Chondrocyte (in vitro differentiated cells): ENCODE measurements at places on chromosomes 1 and 21.

DNA sequence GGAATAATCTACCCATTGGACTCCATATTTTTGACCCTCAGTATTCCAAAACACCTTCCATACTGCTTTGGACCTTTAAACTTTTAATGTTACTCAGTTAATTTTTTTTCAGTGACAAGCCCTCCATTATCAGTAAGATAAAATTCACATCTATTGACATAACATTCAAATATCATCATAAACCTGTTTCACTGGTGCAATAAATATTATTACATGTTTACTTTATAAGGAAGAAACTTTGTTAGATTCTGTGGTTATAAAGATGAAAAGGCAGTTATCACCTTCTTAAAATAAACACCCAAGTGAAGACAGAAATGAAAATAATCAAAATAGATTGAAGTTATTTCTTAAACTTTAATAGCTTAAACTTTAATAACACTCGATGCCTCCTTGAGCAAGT, 758.5 kb upstream of the ADGRL2 start:
- H3K4me3 ChIP-seq, result no peak overlapping the region
- H3K4me1 ChIP-seq, result peaks cover 6% of the 10 kb centered on the region
- H3K27me3 ChIP-seq, result no peaks in the 10 kb centered on the region
- no peak overlapping the region for H3K27ac ChIP-seq
- DNase-seq, result no peak
- H3K36me3 ChIP-seq, result no peaks in the 10 kb centered on the region

GRCh38 chr1:214702556-214702955, 99.6 kb downstream of the CENPF start:
- H3K27ac ChIP-seq, result no peak overlapping the region
- H3K4me1 ChIP-seq, result no peaks in the 10 kb centered on the region
- H3K36me3 ChIP-seq, result peaks cover 4% of the 10 kb centered on the region
- H3K4me3 ChIP-seq, result no peak overlapping the region
- peaks cover 2% of the 10 kb centered on the region for H3K27me3 ChIP-seq
- DNase-seq, result no peak

GRCh38 chr21:44869781-44870747, 3.4 kb downstream of the PTTG1IP start:
- H3K27ac ChIP-seq, result peak overlapping the region; percentile 96
- H3K36me3 ChIP-seq, result peaks cover 6% of the 10 kb centered on the region
- peak overlapping the region; percentile 92 for H3K4me3 ChIP-seq
- peaks cover 79% of the 10 kb centered on the region for H3K4me1 ChIP-seq
- no peak for DNase-seq
- no peaks in the 10 kb centered on the region for H3K27me3 ChIP-seq

DNA sequence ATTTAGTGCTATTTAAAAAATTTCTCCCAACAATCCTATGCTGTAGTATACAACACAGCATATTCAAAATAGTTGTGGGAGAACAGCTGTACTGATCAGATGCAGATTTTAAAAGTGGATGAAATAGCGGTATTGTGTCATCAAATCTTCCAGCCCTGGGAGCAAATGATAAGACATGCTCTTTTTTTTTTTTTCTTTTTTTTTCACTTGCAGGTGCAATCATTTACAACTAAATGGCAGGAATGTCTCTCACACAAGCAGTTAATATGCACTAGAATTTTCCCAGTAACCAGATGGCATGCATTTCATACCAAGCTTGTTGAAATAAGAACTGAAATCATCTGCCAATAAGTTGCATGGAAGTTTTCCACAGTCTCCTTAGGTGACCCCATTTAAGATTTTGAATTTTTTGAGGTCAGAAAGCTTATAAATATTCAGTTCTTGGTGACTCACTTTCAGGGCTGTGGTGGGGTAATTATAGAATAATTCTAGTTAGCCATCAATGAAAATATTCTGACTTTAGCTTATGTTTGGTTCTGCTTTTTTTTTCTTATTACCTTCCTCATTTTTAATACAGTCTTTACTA, 623.9 kb upstream of the NR5A2 start:
- peak overlapping the region; percentile 81 for H3K27ac ChIP-seq
- H3K4me3 ChIP-seq, result no peak overlapping the region
- H3K36me3 ChIP-seq, result no peaks in the 10 kb centered on the region
- DNase-seq, result no peak
- no peaks in the 10 kb centered on the region for H3K27me3 ChIP-seq
- H3K4me1 ChIP-seq, result peaks cover 45% of the 10 kb centered on the region

DNA sequence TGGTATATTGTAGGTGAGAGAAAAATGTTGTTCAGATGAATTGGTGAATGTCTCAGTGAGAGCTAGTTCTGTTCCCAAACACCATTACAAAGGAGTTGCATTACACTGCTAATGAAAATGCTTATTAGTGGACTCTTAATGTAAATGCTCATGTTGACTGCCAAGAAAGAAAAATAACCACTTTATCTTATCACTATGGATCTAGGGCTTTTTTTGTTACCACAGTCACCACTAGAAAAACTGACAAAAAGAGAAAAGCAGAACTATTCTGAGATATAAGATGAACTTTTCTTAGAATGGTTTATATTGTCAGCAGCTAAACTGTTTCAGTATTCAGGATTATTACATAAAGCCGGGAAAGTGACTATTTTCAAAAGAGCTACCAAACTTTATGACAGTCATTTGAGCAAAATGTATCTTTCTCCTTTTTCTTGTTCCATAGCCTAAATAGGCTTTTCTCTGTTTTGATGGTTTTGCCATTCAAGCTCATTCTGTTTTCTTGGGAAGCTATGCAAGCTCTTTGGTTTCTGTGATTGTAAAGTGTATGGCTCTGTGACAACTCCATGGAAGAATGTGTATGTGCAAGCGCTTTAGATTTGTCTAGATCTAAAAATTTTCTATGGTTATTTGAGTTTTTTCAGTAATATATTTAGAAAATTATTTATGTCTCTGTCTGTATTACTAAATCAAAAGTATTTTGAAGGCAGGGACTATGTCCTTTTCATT, 64.2 kb upstream of the DPH5 start:
- H3K27ac ChIP-seq, result no peak overlapping the region
- H3K36me3 ChIP-seq, result peaks cover 6% of the 10 kb centered on the region
- no peak overlapping the region for H3K4me3 ChIP-seq
- no peaks in the 10 kb centered on the region for H3K27me3 ChIP-seq
- DNase-seq, result no peak

DNA sequence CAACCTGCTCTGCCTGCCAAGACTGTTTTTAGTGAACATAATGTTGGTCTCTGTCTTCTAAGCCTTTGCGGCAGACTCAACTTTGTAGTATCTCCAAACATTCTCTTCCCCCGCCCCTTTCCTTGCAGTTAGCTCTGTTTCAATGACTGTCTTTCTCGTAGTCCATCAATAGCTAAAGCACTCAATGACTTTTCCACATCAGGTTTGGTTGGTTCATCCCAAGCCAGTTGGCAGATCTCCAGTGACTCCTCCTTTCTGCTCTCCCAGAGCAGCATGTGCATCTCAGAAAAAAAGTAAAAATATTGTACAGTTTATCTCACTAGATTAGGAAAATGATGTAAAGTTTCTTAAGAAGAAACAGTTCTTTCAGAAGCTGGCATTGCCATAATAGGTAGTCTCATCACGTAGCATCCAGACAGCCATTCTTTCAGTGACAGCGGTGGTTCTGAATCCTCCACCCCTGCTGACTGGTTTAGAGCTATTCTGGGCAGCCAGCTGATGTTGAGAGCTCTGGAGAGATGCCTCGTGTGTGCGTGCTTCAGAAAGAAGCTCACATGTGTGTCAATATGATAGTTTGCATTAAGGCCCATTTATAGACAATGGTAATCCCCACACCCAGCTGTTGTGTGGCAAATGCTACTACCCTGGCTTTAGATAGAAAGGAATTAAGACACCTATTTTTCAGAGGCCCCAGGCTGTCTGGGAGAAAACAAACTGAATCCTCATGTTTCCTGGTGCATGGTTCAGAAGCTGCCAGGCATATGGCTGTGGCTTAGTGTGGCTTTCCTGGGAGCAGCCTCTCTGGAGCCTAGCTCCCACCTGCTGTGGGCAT, 53.2 kb downstream of the CNN3 start:
- no peaks in the 10 kb centered on the region for H3K36me3 ChIP-seq
- H3K4me3 ChIP-seq, result no peak overlapping the region
- peaks cover 35% of the 10 kb centered on the region for H3K4me1 ChIP-seq
- H3K27ac ChIP-seq, result peak overlapping the region; percentile 56
- no peak for DNase-seq

DNA sequence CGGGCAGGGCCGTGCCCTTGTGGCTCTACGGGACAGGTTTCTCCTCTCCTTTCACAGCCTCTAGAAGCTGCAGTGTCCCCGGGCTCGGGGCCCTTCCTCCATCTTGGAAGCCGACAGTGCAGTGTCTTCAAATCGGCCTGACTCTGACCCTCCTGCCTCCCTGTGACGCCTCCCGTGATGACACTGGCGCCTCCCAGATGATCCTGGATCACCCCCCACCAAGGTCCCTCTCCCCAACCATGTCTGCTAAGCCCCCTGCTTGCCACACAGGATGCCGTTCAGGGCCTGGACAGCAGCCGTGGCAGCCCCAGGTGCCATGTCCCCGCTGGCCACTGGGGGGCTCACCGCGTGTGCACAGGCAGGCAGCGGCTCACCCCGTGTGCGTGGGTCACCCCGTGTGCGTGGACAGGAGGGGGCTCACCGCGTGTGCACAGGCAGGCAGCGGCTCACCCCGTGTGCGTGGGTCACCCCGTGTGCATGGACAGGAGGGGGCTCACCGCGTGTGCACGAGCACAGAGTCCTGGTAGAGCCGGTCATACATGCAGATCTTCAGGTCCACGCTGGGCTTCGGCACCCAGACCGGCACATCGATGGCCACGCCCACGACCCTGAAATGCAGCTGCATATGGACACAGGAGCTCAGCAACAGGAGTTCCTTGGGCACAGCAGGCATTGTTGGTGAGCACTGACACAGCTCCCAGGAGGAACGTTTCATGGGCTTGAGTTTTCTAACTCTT, 24.9 kb upstream of the TMEM52 start:
- DNase-seq, result peak; percentile 81
- no peak overlapping the region for H3K27ac ChIP-seq
- peaks cover 5% of the 10 kb centered on the region for H3K4me1 ChIP-seq

GRCh38 chr1:38331496-38332210, 285.1 kb upstream of the POU3F1 start:
- H3K4me3 ChIP-seq, result no peak overlapping the region
- H3K27ac ChIP-seq, result no peak overlapping the region
- H3K4me1 ChIP-seq, result peaks cover 21% of the 10 kb centered on the region
- peaks cover 16% of the 10 kb centered on the region for H3K27me3 ChIP-seq
- H3K36me3 ChIP-seq, result peaks cover 3% of the 10 kb centered on the region
- no peak for DNase-seq
